ENCODE measurements at places on chromosomes 4 and X. TPM values are rescaled to one million over a fixed set of nuclear protein-coding genes. Genes with fewer than 3 reads are reported as not detected.

Gene FHIP1A
- 53.2 TPM for total RNA-seq

Gene RAB40AL
- total RNA-seq: not detected

Gene ATOH1
- total RNA-seq: not detected

Gene GPR143
- 0.64 TPM for total RNA-seq

Gene PDGFRA
- not detected for total RNA-seq

Gene PCYT1B
- total RNA-seq: 0.21 TPM

Gene PAGE5
- not detected for total RNA-seq

Gene VEGFC
- 9.9 TPM for total RNA-seq

Gene EMCN
- total RNA-seq: not detected

Gene SPANXN3
- not detected for total RNA-seq

Gene LONRF3
- 0.34 TPM for total RNA-seq

Gene FAM47A
- total RNA-seq: not detected

Gene MAGEA8
- total RNA-seq: not detected

Gene NXF2B
- not detected for total RNA-seq

Gene GAGE12J
- total RNA-seq: not detected

Gene SPANXA2
- not detected for total RNA-seq

Gene EGFL6
- 1.00 TPM for total RNA-seq

Gene ZFP92
- 0.34 TPM for total RNA-seq

Gene PDZD4
- not detected for total RNA-seq
